ENCODE measurements at places on chromosomes 5 and 9.

DNA sequence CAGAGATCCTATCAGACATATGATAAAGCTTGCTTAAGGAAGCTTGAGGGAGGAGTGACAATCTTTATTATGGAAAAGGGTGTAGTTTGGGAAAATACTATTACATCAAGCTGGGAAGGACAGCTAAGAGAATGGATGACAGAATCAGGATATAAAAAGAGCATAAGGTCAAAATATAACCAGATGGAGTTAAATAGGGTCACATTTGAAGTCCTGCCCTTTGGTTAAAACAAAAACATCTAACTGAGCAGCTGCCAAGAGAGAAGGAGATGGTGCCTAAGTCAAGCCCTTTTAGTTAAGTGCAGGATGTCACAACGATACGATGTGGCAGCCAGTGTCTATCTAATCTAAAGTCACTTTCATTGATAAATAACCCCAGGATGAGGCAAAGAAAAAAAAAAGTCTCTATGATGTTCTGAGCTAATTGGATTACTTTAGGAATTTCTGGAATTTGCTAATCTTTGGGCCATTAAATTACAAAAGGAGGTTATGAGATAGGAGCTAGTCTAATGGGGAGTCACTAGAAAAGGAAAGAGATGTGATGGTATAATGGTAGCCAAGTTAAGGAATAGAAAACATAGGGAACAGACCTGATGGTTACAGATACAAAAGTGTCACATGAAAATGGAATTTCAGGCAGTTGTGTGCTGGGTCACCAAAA lies 365.2 kb downstream of the PDE4D start:
- DNase-seq: no peak

DNA sequence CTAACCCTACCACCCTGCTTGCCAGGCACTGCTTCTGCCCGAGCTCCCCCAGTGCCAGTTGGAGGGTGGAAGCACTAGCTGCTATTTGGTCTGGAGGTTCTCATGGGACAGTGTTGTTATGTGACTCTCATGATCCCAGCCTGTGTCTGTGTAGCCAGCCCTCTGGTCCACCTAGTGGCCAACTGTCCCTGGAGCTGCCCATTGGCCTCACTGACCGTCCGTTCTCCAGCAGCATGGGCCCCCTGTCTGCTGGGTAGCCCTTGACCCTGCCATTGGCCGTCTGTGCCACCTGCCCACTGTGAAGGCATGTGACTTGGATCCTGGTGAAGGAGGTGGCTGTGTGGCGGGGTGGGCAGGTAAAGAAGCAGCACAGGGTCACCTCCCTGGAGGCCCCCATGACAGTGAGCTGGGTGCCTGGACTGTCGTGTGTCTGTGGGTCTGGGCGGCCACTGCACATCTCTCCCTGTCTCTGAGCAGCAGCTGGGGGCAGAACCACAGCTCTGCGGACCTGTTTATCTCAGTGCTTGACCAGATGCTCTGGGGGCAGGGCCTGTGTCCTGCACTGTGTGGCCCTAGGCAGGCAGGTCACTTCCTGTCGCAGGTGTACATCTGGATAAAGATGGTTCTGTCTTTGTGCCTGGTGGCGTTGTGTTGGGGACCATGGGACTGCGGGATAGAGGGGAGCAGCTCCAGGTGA lies 11.4 kb downstream of the PHF2 start:
- no peak for DNase-seq

DNA sequence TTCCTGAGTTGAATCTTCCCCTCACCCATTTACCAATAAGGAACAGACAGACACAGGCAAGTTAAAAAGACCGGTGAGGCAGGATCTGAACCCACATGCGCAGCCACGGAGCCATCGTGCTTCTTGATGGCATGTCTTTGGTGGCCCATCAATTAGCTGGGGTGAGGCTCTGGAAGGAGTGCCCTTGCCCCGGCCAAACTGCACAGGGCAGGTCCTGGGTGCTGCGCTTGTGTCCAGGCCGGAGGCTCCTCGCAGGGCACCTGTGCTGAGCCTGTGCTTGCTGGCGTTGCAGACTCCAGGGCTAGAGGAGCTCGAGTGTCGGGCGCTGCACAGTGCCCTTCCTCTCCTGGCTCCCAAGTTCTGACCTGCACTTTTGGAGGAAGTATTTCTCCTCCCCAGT lies 66.4 kb downstream of the PSMB7 start:
- DNase-seq: no peak

GRCh38 chr9:130610862-130611707 lies 31.7 kb downstream of the FUBP3 start:
- no peak for DNase-seq

GRCh38 chr9:105357937-105358336 lies 89.9 kb upstream of the FSD1L start:
- DNase-seq: no peak

GRCh38 chr5:13316176-13316575 lies 628.3 kb downstream of the DNAH5 start:
- DNase-seq: no peak

DNA sequence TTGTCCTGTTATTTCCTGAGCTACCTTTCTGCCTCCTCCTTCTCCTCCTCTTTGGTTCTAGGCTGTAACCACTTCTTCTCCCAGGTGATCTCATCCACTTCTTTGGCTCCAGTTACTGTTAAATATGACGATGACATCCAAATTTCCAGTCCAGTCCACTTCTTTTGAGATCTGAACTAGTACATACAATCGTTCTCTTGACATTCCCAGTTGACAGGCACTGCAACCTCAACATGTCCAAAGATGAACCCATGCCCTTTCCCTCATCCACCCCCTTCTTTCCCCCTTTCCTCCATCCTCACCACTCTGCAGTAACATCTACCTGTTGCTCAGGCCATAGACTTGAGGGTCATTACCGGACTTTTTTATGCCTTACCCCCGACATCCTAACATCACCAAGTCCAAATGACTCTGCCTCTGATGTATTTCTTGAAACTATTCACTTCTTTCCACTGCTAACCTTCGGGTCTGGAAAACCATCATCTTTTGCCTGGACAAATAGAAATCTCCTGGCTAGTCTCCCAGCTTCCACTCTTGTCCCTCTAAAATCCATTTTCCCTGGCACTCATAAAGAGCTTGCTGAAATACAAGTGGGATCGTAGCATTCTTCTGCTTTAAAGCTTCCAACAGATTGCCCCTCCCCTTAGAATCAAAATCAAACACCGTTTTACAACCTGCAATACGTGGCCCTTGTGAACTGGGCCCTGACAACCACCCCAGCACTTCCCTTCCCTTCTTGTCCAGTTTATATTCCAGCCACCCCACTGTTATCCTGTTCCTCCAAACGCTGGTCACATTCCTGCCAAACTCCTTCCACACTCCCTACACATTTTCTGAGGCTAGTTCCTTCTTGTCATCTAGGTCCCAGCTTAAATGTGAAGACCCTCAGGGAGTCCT lies 31.5 kb downstream of the KLF9 start:
- DNase-seq: no peak

DNA sequence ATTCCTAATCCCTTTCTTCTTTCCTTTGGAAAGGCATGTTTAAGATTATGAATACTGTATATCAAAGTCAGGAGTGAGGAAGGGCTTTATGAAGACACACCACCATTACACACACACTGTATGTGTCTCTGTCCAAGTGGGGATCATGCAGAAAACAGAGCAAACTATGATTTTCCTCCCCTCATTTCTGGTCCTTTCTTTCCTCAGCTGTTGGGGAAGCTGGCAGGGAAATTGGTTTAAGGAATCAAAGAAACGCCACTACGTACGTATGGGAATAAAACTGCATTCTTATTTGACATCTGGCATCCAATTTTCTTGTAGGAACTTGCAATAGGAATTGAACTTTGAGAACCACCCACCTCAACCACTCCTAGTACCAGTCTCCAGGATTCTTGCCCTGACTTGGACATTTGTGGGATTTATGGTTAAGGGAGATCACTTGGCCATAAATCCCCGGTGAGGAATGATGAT lies 125.8 kb downstream of the PDE4D start:
- no peak for DNase-seq

Data from NCI-H187 (cell line).